Stimulated activated CD4-positive, alpha-beta T cell treated with anti-CD3 and anti-CD28 coated beads, TNF-alpha, amount 100 ng/mL, for 24 hours (primary cell): ENCODE measurements at places on chromosomes 3 and 15.
A peak's percentile ranks its signal among the peaks of the same experiment; 100 is the strongest.

DNA sequence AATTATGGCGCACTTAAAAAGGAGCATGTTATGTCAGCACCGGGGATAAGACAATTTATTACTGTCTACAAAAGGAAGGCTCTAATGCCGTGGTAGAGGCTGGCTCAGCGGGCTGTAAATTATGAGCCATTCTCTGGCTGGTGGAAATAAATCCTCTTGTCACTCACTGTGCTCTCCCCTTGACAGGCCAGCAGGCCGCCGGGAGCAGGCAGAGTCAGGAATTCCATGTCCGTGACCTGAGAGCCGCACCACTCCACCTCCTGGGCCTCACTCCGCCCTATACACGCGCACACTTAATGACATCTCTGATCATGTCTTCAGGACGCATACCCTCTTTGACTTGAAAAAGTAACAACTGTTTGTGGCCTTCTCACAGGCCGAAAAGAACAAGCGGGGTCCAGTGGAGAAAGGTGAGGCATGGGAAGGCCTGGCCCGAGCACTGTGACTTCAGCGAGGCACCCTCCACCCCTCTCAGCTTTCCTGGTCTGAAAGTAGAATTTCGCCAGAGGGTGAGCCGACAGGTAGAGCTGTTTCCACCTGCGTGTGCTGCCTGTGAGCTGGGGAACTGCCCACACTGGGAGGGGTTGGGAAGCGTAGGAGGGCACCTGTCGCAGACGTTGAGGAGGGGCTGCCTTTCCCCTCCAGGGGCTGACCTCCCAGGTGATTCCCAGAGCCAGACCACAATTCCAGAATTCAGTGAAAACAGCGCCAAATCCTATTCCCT lies 13.2 kb upstream of the PCSK6 start:
- no peak for DNase-seq

- DNase-seq = no peak
Observed at GRCh38 chr3:128942161-128942952, 51.5 kb downstream of the CFAP92 start.

DNA sequence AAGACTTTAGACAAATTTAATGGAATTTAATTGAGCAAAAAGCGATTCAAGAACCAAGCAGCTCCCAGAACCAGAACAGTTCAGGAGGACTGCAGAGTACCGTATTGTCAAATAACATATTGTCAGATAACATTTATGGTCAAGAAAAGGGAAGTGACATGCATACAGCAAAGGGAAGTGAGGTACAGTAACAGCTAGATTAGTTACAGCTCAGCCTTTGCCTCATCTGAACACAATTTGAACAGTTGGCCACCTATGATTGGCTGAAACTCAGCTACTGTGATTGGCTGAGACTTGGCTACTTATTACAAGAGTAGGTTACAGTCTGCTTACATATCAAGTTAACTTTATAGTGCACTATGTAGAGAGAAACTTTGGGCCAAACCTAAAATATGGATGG lies 21.9 kb downstream of the ZFAND6 start:
- DNase-seq = no peak

- DNase-seq = no peak
Observed at GRCh38 chr3:118907909-118908308, 126.7 kb downstream of the IGSF11 start.

DNA sequence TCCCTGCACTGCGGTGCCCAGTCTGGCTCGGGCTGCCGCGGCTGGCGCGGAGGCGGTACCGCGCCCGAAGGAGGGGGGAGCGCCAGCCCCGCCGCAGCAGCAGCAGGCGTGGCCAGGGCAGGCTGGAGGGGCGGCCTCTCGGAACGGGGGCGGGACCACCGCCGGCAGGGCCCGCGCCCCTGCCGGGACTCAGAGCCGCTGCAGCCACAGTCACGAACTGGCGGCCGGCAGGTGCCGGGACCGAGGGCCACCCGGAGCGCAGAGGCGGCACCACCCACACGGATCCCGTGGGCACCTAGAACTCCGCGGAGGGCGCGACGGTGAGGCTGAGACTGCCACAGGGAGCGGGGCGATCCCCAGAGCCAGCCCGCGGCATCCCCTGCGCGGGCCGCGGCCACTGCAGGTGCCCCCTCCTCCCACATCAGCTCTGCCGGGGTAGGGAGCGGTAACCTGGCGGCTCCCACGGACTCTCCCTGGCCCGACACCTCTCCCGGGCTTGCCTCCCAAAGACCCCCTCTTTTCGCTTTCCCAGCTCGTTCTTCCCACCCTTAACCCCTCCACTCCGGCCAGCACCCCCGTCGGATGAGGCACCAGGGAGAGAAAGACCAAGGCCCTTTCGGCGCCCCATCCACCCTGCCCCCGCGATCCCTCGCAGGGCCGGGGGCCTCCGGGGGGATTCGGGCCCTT lies at the start of gene VWA5B2:
TSS of gene VWA5B2 (plus strand) at position 192 of the 687 bp plus-strand sequence. CDS start 944 bp downstream, outside the sequence.
- DNase-seq = peak; percentile 53

GRCh38 chr15:69763831-69764230 lies 311.2 kb downstream of the RPLP1 start:
- DNase-seq = no peak

DNA sequence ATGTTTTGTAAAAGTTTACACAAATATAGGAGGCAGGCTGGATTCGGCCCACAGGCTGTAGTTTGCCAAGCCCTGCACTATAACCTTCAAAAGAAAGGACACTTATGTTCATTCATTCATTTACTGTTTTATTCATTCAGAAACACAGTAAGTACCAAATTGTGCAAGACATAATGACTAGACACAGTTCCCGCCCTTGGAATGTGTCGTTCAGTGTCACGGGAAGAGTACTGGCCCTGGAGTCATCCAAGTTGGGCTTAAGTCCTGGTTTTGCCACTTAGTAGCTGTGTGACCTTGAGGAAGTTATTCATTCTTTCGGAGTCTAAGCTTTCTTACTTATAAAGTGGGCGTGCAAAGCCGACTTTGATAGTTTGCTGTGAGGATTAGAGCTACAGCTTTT lies 22.0 kb downstream of the COLQ start:
- no peak for DNase-seq

DNA sequence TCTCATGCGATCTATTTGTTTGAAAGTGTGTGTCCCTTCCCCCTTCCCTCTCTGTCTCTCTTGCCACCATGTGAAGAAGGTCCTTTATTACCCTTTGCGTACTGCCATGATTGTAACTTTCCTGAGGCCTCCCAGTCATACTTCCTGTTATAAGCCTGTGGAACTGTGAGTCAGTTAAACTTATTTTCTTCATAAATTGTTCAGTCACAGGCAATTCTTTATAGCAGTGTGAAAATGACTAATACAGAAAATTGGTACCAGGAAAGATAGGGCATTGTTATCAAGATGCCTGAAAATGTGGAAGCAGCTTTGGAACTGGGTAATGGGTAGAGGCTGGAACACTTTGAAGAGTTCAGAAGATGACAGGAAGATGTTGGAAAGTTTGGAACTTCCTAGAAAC lies 743.7 kb upstream of the NECTIN3 start:
- no peak for DNase-seq

DNA sequence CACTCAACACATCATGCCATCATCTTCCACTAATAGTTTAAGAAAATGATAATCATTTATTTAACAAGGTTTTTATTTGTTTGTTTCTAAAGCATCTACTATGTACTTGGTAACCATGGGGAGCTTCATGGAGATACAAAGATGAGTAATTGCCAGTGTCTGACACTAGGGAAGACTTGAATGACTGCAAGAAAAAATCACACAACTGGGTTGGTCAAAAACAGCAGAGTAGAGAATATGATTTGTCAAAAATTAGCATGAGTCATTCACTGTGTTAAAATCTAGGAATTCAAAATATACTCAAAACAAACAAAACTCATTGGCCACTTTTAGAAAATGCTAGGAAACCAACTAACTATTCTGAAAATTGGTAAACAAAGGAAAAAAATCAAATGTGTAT lies 6.3 kb downstream of the BNC1 start:
- DNase-seq = no peak
